ENCODE measurements at places on chromosomes 1 and 21. TPM values are rescaled to one million over a fixed set of nuclear protein-coding genes. Genes with fewer than 3 reads are reported as not detected.

INKA2 gene
- 3.9 TPM for total RNA-seq

GRCh38 chr1:212683357-212683722 is 16.3 kb downstream of the BATF3 start:
- no peak for DNase-seq

DNA sequence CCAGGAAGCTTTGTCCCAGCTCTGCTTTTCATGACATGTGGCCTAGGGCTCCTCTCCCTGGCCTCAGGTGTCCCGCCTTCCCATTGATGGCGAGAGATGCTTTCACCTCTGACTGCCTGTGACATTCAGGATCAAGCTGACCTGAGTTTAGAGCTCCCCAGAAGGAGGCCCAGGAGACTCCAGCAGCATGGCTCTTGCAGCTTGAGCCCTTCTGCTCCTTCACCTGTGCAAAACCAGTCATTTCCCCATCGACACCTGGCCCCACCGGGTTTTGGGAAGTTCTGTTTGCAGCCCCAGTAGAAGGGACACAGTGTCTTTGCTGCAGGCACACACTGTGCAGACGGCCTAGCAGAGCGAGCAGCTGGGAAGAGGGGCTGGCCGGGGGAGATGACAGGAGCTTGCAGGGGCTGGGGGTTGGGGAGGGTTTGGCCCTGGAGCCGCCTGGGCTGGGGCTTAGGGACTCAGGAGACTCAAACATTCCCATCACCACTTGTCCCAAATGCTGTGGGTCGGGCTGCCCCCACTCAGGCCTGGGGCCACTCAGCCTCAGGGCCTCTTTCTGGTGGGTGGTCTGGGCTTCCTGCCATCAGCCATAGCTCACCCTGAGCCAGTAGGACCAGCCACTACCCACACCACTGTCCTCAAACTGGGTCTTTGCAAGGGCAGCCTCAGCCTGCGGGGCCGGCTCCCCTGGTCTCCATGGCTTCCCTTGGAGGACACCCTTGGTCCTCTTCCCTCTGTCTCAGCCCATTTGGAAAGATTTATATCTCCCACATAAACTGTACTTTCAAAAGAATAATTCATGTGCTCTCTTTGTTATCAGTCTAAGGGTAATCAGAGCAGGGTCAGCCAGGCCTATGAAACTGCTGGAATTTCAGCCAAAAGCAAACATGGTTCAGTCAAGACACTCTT is 3.8 kb upstream of the EDN2 start:
- DNase-seq, result no peak

DNA sequence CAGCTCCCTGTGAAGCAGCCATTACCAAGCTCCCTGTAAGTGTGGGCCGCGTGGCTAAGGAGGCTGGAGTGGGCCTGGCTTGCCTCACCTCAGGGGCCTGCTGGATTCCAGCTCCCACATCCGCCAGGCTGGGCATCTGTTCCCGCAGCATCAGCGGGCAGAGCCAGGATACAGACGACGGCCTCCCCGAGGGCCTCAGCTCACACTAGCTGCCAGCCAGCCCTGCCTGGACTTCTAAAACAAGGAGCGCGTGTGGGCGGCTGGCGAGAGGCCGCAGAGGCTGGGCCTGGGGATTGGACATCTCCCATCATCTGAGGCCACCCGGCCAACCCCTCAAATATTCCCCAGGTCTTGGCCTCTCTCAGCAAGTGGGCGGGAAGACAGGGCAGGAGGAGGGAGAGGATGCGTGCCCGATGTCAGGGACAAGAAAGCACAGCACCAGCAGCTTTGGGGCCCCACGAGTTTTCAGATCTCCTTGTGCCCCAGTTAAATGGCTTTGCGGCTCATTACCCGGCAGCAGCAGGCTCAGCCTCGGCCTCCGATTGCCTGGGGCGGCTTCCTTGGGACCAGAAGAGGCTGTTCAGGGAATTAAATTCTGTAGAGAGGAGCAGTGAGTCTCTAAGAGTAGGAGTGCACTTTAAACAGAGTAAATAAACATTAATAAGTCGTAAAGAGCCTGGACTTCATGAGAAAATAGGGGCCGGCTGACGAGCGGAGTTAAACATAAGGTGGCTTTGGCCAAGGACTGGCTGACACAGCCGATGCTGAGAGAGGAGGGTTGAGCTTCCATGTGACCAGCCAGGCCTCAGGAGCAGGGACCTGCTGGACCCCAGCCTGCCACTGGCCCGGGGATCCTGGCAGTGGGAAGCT is 208.9 kb upstream of the C1orf174 start:
- peak; percentile 48 for DNase-seq

- DNase-seq, result no peak
Measured at GRCh38 chr1:230781594-230781993, 34.4 kb downstream of the CAPN9 start.

DNA sequence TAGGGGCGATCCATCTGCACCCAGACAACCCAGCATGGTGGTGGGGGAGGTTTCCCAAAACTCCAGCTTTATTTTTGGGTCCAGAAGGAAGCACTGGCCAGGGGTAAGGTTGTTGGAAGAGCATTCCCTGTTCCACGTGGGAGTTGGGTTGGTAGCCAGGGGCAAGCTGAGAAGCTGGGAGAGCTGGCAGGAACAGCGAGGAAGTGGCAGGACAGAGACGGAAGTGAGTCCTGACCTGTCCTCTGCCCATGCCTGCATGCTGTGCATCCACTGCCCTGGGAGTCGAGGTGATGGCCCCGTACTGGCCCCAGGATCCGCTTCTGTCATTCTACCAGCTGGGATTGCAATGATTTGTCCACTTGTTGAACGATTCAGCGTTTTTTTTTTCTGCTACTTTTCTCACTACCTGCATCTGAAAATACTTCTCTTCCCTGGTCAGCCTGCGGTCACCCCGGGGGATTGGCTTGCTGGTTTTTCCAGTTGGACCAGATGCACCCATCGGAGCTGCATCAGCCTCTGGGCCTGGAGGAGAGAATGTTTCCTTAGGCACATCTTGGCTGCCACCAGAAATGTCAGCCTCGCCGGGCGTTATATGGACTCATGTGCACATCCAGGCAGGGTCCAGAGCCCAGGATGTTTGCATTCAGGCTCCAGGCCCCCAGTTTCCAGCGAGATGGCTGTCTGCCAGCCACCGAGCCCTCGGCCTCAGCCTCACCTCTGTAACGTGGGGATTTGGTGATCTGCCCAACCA is 28.3 kb upstream of the TMPRSS2 start:
- no peak for DNase-seq

- DNase-seq, result no peak
Measured at GRCh38 chr1:94994805-94995204, 67.9 kb upstream of the CNN3 start.

- no peak for DNase-seq
Measured at GRCh38 chr1:247273013-247273412, 17.1 kb downstream of the VN1R5 start.

DNA sequence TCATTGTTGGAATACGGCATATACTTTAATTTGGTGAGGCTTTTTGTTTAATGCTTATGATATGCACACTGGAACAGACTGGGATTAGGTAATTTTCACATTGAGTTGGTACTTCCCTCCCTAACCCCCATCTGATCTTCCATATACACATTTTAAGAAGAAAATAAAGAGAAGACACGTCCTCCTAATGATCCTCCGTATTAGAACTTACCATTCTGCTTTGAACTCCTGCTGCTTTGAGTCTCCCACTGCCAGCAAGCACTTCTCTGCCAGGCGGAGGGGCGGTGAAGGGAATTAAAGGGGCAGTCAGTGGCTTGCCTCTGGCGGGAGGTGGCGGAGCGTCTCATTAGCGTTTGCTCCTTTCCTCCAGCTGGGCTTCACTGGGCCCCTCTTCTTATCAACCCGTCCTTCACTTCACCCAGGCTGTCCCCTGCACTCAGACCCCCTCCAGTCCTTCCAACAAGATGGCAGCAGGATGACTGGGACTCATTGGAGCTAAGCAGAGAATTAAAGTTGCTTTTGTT is 433.4 kb downstream of the KIF26B start:
- no peak for DNase-seq

- DNase-seq, result no peak
Measured at GRCh38 chr1:119660253-119661083, 12.4 kb upstream of the ZNF697 start.

GRCh38 chr21:41768437-41769042 is 1.7 kb upstream of the RIPK4 start:
- DNase-seq, result peak; percentile 63

DNA sequence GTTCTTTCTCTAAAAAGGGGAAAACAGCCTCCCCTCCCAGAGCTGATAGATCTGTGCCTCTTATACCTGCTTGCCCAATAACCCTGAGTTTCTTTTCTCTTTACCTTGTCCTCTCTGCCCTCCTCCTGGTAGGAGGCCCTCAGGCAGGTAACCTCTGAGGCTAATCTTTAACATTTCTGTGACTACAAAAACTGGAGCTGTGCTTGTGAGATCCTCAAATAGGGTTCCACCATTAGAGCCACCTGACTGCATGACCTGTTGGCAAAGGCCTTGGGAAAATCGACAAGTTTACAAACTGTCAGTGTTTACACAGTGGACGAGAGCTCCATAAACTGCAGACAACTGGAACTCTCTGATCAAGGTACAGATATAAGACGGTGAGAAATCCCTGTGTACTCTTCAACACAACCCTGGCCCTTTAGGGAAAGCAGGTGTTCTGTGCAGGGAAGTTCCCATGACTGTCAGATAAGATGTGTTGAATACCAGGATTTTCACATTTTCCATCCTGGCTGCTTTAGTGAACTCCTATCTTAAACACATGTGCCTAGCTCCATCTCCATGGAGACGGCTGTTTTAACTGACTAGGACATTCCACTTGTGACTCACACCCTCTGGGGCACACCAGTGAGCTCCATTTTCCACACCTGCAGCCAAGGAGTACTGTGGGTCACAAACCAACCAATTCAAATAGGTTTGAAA is 38.3 kb downstream of the ECE1 start:
- DNase-seq, result peak; percentile 82

DNA sequence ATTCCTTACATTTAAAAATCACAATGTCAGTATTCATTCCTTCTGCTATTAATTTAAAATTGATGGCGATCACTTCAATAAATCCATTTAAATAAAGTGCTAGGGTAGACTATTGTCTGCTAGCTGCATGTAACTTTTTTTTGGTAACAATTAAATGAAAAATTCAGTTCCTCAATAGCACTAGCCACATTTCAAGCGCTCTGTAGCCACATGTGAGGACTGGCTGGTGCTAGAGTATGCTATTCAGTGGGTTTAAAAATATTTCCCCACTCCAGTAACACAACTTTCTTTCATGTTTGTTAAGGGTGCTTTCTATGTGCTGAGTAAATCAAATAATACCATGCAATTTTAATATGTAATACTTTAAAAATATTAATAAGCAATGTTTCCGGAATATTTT is 108.2 kb downstream of the LTN1 start:
- DNase-seq, result no peak

DNA sequence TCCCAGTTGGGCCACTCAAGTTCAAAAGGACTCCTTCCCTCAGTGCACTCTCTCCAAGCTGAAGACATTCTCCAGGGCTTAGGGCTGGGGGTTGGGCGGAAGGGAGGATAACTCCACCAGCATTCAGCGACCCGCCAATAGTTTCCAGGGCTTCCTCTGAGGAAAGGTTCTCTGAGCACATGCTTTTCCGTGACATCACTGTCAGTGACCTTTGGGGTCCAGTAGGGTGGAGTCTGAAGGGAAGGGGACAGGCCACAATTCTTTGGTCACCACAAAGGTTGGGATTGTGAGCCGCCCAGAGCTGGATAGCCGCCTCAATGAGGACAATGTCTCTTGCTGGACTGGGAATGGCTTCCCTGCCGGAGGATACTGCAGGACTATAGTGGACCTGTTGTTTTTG is 22.8 kb upstream of the RXRG start:
- no peak for DNase-seq

DNA sequence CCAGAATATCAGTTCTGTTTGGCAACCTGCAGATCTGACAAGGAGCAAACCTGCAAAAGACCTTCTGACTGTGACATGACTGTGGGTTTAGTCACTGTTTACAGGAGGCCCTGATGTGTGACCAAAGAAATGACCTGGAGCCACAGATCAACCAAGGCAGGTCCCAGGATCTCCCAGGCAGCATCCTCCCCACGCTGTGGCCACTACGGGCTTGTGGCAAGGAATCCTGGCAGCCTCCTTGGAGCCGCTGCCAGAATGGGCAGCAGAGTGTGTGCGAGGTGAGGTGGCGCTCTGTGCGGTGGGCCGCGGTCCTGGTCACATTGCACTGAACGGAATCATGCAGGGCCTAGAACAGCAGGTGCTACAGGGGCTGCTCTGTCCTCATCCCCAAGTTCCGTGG is 15.9 kb downstream of the MCM3AP start:
- DNase-seq, result no peak

DNA sequence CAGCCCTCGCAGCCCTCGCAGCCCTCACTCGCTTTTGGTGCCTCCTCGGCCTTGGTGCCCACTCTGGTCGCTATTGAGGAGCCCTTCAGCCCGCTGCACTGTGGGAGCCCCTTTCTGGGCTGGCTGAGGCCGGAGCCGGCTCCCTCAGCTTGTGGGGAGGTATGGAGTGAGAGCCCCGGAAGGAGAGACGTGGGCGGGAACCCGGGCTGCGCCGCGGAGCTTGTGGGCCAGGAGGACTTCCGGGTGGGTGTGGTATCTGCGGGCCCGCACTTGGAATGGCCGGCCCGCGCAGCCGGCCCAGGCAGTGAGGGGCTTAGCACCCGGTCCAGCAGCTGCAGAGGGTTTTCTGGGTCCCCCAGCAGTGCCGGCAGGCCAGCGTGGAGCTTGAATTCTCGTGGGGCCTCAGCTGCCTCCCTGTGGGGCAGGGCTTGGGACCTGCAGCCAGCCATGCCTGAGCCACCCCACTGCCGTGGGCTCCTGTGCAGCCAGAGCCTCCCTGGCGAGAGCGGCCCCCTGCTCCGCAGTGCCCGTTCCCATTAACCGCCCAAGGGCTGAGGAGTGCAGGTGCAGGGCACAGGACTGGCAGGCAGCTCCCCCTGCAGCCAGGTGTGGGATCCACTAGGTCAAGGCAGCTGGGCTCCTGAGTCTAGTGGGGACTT is 9.9 kb upstream of the CFHR2 start:
- no peak for DNase-seq

DNA sequence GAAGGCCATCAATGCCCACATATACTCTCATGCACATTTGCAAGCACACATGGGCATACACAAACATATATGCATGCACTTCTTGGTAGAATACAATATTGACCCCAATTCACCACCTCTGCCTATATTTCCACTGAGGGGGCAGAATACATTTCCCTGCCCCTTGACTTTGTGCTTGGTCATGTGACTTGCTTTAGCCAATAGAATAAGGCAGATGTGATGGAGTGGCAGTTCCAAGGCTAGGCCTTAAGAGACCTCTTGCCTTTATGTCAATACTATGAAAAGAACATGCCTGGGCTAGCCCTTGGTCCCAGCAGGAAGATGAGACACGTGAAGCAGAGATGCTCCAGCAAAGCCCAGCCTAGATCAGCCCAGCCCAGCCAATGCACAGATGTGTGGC is 66.0 kb upstream of the GRIK3 start:
- DNase-seq, result no peak

- DNase-seq, result no peak
Measured at GRCh38 chr1:36934061-36934460, 100.3 kb downstream of the GRIK3 start.

RHEX gene
- total RNA-seq, result not detected

DNA sequence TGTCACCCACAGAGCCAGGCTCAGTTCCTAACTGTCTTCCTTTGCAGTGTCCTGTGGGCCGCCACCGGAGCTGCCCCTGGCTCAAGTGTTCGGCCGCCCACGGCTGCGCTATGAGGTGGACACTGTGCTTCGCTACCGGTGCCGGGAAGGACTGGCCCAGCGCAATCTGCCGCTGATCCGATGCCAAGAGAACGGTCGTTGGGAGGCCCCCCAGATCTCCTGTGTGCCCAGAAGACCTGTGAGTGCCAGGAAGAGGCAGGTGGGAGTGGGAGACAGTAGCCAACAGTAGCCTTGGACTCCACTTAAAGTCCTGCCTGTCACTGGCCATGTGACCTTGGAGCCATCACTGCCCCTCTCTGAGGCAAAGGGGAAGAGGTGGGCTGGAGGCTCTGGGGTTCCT is 16.6 kb downstream of the BCAN start:
- DNase-seq, result no peak
